Activated CD4-positive, alpha-beta T cell treated with anti-CD3 and anti-CD28 coated beads, Interleukin-2, amount 10 ng/mL, durations not matched to agents 24 days and 14 days (primary cell): ENCODE measurements at places on chromosomes 4 and X. TPM values are rescaled to one million over a fixed set of nuclear protein-coding genes. Genes with fewer than 3 reads are reported as not detected.

Gene AMOT
- total RNA-seq = 2.5 TPM in 2 replicates

- no peaks in the 10 kb centered on the region for H3K4me1 ChIP-seq
- no peak overlapping the region for H3K27ac ChIP-seq
- peaks cover 16% of the 10 kb centered on the region for H3K27me3 ChIP-seq
- H3K36me3 ChIP-seq = no peaks in the 10 kb centered on the region
- no peak overlapping the region for H3K4me3 ChIP-seq
- DNase-seq = no peak
These were observed 112.7 kb downstream of the HNRNPD start for GRCh38 chr4:82261084-82261483.

Gene SYP
- 4.9 and 5.3 TPM in 2 replicates for total RNA-seq

- no peaks in the 10 kb centered on the region for H3K27me3 ChIP-seq
- no peaks in the 10 kb centered on the region for H3K36me3 ChIP-seq
- H3K4me1 ChIP-seq = no peaks in the 10 kb centered on the region
- H3K27ac ChIP-seq = no peak overlapping the region
- no peak for DNase-seq
- H3K4me3 ChIP-seq = no peak overlapping the region
These were observed 104.9 kb downstream of the PCDH18 start for GRCh38 chr4:137427411-137427810.

Gene USP51
- 1.5 and 2.6 TPM in 2 replicates for total RNA-seq

Gene PPEF1
- not detected in 2 replicates for total RNA-seq

Gene S100P
- 2.1 and 2.8 TPM in 2 replicates for total RNA-seq

DNA sequence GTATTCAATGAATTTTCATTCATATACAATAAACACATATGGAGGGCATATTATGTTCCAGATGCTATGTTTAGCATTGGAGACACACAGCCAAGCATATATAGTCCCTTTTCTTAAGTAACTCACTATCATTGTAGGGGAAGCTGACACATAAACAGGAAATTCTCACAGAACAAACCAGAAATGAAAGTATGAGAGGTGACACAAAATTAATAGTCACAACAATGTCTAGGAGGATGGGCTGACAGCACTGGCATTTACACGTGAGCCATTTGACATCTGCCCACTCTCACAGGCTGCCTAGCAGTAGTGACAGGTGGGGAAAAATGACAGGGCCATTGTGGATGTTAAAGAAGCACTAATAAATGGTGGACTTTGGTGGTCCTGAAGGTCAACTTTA, 2.6 kb upstream of the CNOT6L start:
- peaks cover 29% of the 10 kb centered on the region for H3K4me1 ChIP-seq
- H3K27me3 ChIP-seq = peaks cover 1% of the 10 kb centered on the region
- peak; percentile 79 for DNase-seq
- peak overlapping the region; percentile 97 for H3K4me3 ChIP-seq
- H3K27ac ChIP-seq = peak overlapping the region; percentile 100

DNA sequence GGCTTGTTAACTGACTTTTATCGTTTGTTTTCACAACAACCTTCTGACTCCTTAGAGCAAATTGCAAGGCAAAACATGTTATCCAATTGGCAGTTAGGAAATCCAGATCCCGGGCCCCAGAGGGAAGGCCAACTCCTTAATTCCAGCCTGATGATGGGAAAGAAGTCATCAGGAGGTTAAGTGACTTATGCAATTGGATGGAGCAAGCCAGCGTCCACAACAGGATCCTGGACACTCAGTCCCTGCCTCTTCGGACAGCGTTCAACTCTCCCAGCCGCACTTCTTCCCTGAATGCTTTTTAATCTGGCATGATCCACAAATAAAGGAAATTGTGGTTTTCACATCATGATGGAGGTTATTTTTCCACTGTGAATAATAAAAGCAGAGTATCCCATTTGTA, 310.1 kb downstream of the RAB28 start:
- no peaks in the 10 kb centered on the region for H3K27me3 ChIP-seq
- H3K27ac ChIP-seq = no peak overlapping the region
- no peaks in the 10 kb centered on the region for H3K4me1 ChIP-seq
- no peak overlapping the region for H3K4me3 ChIP-seq
